ENCODE measurements at places on chromosomes 11 and 22.
A peak's percentile ranks its signal among the peaks of the same experiment; 100 is the strongest.

DNA sequence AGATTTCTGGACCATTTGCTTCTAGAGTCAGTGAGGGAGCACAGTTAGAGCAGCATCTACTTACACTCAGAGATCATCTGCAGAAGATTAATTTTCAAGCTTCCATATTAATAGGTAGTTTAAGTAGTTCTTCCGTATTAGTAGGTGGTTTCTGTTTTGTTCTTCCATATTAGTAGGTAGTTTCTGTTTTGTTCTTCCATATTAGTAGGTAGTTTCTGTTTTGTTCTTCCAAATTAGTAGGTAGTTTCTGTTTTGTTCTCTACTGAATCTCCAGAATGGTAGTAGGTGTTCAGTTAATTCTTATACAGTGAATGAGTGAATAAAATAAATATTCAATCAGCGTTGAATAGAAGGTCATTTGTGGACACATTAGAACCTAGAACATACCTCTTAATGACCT is 175.7 kb downstream of the TMEM135 start:
- DNase-seq, result no peak

- DNase-seq, result no peak
Observed at GRCh38 chr22:37498289-37498909, 12.2 kb upstream of the MFNG start.

GRCh38 chr11:122772945-122773344 is 65.4 kb upstream of the CRTAM start:
- DNase-seq, result no peak

- DNase-seq, result no peak
Observed at GRCh38 chr11:66317322-66317722, 478 bp upstream of the CD248 start.

- no peak for DNase-seq
Observed at GRCh38 chr11:32968541-32968940, 47.1 kb upstream of the DEPDC7 start.

- DNase-seq, result no peak
Observed at GRCh38 chr11:114141863-114142580, 82.5 kb downstream of the ZBTB16 start.

GRCh38 chr11:15636521-15637089 is 521.9 kb downstream of the INSC start:
- DNase-seq, result no peak

GRCh38 chr11:40129266-40129665 is 1330.2 kb downstream of the LRRC4C start:
- peak; percentile 42 for DNase-seq

GRCh38 chr22:31179345-31179744 is 19.4 kb downstream of the RNF185 start:
- DNase-seq, result peak; percentile 11

GRCh38 chr11:10302744-10303557 is 1.9 kb upstream of the ADM start:
- peak; percentile 62 for DNase-seq

- no peak for DNase-seq
Observed at GRCh38 chr11:64929625-64930024, 5.1 kb downstream of the PPP2R5B start.

DNA sequence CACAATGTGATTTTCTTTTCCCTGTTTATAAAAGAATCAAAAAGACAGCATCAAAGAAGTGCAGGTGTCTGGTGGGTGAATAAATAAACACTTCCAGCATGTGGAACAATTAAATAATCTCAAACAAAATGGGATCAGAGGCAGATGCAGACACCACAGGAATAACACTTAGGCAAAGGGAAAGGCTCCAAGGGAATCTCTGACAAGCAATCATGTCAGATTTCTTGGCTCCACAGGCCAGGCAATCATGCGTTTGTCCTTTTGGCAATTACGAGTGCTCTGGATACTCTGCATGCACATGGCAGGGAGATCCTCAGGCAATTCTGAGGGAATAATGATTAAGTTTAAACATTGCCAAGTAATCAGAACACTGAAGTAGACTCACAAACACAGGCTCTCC is 403.5 kb upstream of the LUZP2 start:
- DNase-seq, result peak; percentile 13

DNA sequence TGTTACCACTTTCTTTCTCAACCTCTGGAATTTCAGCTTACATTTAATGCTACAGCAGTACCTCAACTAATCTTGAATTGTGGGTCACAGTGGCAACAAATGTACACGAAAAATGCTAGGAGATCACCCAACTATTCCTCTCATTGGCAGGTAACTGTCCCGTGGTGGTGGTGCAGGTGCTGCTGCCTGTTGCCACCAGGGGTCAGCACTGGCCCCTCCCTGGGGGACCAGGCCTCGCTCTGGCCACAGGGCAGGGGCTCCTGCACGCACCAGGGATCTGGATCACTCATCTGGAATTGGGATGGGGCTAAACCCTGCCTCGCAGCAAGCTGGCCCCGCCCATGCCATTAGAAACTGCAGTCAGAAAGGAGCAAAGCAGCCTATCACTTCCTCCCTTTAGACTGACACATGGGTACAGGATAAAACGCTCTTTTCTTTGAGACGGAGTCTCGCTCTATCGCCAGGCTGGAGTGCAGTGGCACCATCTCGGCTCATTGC is 6.9 kb upstream of the POLDIP3 start:
- peak; percentile 9 for DNase-seq

DNA sequence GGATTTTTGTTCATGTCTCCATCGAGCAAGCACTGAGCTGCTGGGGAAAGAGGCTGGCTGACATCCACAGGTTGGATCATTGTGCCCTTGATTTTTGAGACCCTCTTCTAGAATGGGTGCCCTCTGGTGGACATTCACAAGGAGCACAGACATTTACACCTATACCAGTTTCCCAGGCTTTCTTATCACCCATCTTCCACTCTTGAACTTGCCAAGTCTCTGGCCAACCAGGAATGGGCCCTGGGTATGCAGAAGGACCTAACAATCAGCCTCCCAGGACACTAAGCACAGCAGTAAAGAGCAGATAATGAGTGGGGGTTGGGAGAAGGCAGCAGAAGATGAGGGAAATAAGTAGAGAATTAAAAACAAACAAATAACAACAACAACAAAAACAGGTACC is 5.7 kb upstream of the INTS4 start:
- DNase-seq, result peak; percentile 92

GRCh38 chr11:33687733-33688479 is 12.7 kb downstream of the C11orf91 start:
- peak; percentile 74 for DNase-seq

DNA sequence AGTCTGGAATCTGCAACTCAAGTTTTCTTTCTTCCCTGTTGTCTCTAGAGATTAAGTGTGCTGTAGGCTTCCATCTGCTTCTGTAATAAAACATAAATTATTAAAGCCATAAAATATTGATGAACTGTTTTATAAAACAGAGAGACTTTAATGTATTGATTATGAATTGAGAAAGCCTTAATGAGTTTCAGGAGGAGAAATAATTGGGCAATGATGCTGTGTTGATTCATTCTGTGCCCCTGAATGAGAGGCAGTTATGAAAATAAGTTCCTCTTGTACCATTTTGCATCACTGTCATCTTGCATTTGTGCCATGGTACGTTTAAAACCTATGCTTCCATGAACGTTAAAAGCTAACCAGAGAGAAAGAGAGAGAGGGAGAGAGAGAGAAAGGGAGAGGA is 194.1 kb upstream of the LARGE1 start:
- DNase-seq, result no peak

- no peak for DNase-seq
Observed at GRCh38 chr11:12131943-12132789, 21.8 kb downstream of the MICAL2 start.

GRCh38 chr11:59253001-59253400 is 40.3 kb upstream of the MPEG1 start:
- DNase-seq, result no peak

DNA sequence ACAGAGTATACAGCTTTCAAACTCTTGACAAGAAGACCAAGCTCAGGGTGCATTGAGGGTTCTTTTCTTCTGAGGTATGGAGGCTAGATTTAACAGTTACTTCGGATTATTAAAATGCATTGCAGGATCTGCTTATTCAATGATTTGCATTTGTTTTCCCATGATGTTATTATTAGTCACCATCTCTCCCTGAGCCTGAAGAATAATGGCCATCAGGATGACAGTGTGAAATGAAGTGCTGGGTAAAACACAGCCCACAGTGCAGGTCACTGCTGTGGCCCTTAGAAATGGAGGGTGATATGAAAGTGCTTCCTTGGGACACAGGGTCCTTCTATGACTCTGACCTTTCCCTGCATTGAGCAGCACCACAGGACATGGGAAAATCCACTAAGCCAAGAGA is 40.0 kb downstream of the TECTA start:
- no peak for DNase-seq

- no peak for DNase-seq
Observed at GRCh38 chr11:122741613-122742300, 86.2 kb downstream of the UBASH3B start.

GRCh38 chr11:17695454-17696441 is 23.6 kb upstream of the MYOD1 start:
- no peak for DNase-seq

DNA sequence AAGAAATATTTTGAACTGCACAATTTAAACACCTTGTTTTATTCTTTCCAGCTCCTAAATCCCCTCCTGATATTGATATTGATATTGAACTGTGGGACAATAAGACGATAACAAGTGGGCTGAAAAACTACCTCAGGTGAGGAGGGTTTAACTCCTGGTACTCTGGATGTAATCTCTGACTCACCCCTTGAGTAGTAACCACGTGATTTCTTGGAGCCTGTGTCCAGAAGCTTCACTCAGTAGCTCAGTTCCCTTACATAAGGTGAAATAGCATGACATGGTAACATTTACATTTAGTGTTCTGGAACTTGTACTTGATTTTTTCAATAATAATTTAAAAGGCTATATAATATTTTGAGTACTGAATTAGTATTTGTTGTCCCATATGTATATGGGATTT is 168.0 kb downstream of the PGR start:
- no peak for DNase-seq

DNA sequence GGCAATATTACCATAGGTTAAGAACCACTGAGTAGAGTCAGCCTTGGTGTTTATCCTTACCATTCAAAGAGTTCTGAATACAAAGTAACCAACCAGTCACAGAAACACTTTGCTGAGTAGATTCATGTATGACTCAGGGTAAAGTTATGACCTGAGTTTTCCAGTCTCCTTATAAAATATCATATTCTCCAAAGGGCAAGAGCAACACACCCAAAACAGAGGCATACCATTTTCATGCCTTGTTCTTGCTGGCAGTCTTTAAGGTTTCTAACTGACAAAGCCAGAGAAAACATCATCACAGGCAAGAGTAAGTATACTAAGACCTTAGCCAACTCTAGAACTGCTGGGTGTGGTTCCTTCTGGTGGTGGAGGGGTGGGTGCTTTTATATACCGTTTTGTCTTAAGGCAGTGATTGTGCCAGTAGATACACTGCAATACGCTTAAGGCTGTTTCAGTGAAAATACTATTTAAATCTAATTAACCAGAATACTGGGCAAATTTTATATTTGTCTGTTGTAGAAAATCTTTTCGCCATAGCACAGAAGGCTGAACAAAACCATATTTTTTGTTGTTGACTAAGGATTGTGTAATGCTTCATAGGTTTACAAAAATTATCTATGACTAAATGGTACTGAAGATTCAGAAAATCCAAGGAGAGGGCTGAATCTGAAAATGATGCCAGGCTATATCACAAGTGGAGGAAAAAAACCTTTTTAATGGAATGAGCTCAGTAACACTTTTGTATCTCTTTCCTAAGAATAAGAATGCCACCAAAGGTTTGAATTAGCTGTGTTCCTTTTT is 3.0 kb downstream of the ATL3 start:
- no peak for DNase-seq

DNA sequence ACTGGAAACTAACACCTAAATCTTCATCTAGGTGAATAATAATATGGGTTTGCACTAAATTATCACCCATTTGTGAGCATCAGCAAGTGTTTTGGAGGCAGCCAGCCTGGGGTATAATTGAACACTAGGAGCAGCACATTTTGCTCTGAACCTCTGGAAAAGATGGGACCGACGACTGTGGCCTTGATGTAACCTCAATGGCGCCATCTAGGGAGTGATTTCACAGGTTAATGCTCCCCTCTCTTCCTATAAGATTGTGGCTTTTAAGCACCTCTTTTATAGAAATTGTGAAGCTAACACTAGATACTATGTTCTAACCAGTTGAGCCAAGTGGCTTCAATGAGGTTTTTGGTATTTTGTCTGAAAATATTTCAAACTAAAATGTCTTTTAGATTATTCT is 203.7 kb downstream of the NELL1 start:
- DNase-seq, result peak; percentile 88

GRCh38 chr11:128328955-128329551 is 258.3 kb downstream of the ETS1 start:
- no peak for DNase-seq

GRCh38 chr11:110168033-110168803 is 75.0 kb downstream of the ZC3H12C start:
- no peak for DNase-seq

GRCh38 chr11:102813484-102813883 is 15.5 kb upstream of the MMP1 start:
- no peak for DNase-seq

DNA sequence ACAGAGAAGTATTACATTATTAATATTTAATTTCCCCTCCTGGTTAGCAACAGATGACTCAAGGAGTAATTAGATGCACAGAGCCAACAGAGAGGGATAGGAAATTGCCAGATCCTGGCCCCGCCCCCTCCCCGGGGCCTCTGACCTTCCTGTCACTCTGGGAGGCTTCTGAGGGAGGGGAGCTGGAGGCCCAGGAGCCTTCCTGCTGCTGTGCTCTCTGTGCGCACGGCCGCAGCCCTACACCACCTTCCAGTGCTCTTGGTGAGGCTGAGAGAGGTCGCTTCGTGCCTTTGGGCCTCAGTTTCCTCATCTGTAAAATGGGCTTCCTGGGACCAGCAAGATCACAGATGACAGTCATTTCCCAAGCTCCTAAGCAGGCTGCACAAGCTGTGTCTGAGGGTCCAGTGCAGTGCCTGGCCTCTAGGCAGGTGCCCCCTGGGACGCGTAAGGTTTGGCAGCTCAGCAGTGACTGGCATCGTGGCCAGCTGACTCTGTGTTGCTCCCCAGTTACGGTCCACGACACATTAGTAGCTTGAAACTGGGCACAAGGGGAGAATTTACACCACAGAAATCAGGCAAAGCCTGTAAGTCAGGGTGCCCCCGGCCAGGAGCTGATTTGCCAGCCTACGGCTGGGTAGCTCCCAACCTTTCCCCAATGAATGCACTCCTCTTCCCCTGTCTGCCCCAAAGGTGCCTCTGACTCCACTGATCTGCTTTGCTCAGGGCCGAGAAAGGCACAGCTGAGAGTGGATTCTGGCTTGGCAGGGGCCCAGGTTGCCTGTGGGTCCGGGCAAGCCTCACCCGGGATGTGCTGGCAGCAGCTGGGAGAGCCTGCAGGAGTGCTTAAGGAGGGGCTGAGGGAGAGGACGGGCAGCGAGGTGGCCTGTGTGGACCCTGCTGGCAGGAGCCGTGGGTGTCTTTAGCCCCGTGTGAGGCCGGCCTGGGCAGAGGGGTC is 2.3 kb downstream of the ADORA2A start:
- peak; percentile 20 for DNase-seq

DNA sequence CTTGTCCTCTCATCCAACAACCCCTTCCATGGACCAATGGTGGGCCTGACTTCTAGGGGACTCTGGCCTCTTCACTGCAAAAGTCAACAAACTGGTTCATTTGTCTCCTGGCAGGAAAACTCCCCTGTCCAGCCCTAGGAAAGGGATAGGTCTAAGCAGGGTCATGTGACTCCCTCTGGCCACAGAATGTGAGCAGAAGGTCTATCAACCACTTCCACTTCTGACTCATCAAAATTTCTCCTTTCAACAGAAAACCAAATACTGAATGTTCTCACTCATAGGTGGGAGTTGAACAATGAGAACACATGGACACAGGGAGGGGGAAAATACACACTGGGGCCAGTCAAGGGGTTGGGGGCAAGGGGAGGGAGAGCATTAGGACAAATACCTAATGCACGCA is 1.3 kb upstream of the ISX start:
- no peak for DNase-seq

All from NCI-H1105 treated with DMSO at 0.1 percent for 48 hours (cell line).